NCI-H2171 (cell line): ENCODE measurements at places on chromosomes 13 and 19.

GRCh38 chr19:45348367-45349125 is 8.0 kb downstream of the KLC3 start:
- DNase-seq = no peak

GRCh38 chr19:45492627-45493470 is 4.0 kb downstream of the RTN2 start:
- no peak for DNase-seq

DNA sequence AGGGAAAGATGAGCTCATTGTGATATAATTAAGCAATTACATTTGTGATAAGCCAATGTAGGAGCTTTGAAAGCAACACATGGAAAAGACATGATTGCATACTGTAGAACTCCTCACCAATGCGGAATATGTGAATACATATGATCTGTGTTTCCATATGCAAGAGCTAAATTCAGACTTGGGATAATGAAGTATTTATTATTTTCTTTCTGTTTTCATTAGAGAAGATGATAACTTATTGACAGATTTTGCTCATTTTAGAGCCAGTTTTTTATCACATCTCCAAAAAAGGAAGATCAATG is 14.2 kb downstream of the FAM124A start:
- no peak for DNase-seq

- no peak for DNase-seq
Measured at GRCh38 chr13:90622541-90622940, 724.9 kb upstream of the MIR17HG start.

DNA sequence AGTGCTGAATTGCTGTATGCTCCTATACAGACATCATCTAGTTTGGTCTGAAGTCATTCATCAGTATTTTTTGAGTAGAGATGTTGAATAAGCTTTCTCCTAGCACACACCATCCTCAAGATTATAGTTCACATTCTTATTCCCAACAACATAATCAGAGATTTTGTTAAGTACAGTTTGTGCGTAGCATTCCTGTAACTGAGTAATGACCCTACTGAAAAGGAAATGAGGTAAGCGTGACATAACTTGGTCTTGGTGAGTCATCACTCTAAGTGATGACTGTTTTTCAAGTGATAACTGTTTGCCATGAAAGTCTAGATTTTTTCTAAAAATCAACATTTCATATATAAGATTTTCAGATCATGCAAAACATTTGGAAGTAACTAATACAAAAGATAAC is 18.5 kb upstream of the FAM216B start:
- no peak for DNase-seq

DNA sequence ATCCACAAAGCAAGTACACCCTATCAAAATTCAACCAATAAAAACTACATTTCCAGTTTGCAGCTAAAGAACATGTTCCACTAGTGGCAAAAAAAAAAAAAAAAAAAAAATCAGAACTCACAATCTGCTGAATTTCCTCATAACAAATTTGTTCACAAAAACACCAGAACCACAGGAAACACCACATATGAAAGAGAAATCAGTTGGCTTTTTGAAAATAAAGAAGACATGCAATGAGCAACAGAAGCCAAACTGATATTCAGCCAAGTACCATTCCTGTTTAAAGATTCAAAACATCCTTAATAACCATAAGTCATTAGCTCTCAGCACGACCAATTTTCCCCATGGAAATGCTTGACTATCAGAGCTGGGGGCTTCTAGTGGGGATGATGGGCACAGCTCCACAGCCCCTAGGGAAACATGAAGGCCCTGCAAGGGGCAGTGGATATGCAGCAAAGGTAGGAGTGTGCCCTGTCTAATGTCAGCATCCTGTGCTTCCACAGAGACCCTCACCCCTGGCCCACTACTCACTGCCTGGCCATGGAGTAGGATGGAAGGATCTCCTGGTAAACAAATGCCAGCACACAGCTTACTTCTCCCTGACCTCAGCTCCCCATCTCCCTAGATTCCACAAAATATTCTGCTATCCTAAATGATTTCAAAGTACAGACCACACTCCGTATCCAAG is 74.0 kb upstream of the DOCK9 start:
- DNase-seq = no peak

DNA sequence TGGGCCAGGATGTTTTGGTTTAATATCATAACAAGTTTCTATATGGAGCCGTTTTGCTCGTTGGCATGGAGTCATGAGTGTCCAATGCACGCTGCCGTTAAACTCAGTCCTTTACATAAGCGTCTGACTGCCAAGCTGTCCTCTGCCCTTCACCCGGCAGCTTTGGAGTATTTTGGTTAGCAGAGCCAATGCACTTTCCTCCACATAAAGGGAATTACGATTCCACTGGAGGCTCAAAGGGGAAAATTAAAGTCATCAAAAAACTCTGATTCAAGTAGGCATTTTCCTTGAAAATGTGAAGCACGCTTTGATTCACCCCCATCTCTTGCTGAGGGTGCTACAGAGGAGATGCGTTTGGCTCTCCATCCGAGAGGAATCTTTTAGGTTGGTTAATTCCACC is 144.4 kb upstream of the ARGLU1 start:
- no peak for DNase-seq
